Activated CD4-positive, alpha-beta T cell treated with anti-CD3 and anti-CD28 coated beads, Interleukin-2, amount 10 ng/mL, durations not matched to agents 24 days and 14 days (primary cell): ENCODE measurements at places on chromosomes 11 and 22. TPM values are rescaled to one million over a fixed set of nuclear protein-coding genes. Genes with fewer than 3 reads are reported as not detected.

DNA sequence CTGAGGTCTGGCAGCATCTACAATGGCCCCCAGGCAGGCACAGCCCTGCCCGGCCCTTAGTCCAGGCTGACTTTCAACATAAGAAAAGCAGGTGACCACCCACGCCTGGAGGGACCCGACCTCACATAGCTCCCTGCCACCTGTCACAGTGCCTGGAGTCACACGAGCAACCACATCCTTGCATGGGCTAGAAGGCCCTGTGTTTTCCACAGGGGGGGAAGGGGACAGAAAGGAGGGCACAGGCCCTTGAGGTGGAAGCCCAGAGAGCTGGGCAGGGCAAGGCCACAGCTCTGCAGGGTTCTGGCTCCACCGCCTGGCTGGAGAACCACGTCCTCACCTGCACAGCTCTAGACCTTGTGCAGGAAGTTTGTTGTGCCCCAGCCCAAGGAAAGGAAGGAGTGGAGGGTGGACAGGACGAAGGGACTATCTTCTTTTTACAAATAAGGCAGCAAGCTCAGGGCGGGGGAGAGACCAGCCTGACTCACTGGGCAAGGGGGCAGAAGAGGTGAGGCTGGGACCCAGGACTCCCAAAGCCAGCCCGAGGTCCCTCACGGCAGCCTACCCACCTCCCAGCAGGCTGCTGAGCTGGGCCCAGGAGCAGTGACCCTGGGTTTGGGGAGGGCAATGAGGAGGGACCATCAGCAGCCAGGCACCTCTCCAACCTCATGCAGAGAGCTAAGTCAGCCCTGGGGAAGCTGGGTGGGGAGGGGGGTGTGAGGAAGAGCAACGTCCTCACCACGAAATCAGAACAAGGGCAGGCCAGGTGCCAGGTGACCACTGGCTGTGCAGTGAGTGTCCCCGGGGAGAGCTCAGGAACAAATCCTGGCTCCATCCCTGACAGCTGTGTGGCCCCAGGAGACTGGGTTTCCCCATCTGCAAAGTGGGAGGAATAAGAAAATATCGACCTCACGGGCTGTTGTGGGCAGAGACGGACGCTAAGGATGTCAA is 4.3 kb downstream of the C1QTNF6 start:
- no peak overlapping the region for H3K27ac ChIP-seq
- peaks cover 29% of the 10 kb centered on the region for H3K4me1 ChIP-seq
- H3K36me3 ChIP-seq: no peaks in the 10 kb centered on the region
- H3K27me3 ChIP-seq: no peaks in the 10 kb centered on the region

ADORA2A gene
- total RNA-seq: 34.9 and 36.2 TPM in 2 replicates

DNA sequence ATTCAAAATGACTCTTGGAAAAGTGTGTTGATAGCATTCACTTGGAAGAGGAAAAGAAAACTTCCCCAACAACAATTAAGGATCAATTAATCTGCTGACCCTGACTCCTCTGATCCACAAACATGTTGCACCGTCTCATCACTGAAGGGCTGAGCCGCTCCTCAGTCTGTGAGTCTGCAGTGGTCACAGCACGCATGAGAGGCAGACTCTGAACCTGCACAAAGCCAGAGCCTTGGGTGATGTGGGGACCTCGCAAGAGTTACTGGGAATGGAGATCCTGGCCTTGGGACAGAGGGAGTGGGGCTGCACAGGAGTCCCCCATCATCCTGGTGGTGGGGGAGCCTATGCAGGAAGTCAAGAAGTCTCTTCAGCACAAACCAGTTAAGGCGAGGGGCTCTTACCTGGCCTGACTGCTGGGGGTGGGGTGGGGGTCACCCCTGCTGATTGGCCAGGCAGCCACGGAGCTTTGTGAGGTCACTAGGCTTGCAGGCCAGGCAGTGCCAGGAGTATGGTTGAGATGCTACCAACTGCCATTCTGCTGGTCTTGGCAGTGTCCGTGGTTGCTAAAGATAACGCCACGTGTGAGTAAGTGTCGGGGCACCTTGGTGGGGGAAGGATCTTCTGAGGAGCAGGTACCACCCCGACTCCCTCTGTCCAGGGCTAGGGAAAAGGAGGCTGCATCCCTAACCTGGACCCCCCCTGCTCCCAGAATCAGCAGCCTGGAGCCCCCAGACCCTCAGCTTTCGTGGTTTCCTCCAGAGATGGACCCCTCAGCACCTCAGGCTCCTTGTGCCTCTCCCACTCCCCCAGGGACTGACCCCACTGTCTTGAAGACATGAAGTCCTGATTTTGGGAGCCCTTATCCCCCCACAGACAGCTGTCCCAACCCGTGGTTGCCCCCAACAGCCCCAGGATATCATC is at the start of gene ACR:
TSS of gene ACR (plus strand) at position 477 of the 921 bp plus-strand sequence. CDS start at position 509, 32 bp downstream.
- no peak within 1 kb of the TSS for H3K4me3 ChIP-seq
- H3K4me1 ChIP-seq: no peaks in the 10 kb centered on the region
- DNase-seq: no peak
- H3K27ac ChIP-seq: no peak within 1 kb of the TSS
- no peaks in the 10 kb centered on the region for H3K36me3 ChIP-seq

DNA sequence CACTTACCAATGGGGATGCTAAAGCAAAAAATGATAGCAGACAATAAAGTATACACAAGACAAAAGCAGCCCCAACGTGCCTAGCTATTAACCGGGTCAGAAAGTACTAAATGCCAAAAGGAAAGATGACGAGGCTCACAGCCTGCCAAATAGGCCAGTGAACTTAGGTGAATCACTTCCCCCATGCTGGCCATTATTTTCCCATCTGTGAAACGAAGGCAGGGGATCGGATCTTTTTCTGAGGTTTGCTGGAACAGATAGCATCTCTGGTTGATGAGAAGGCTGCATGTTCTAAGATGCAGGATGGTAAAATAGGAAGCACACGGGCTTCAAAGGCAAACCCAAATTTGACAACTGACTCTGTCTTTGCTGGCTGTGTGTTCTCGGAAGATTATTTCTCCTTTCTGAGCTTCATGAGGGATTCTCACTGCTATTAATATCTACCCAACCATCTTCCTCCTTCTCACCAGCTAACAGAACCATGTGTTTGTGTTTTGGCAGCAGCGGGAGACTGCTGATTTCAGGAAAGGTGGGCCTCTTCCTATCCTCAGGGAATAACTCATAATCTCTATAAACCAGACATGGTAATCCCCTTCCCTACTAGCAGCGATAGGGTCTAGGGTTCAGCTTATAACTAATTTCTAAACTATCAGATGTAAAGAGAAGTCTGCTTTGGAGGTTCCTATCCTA is 390.7 kb downstream of the LARGE1 start:
- H3K4me3 ChIP-seq: no peak overlapping the region
- DNase-seq: no peak
- no peak overlapping the region for H3K27ac ChIP-seq
- H3K36me3 ChIP-seq: no peaks in the 10 kb centered on the region

DNA sequence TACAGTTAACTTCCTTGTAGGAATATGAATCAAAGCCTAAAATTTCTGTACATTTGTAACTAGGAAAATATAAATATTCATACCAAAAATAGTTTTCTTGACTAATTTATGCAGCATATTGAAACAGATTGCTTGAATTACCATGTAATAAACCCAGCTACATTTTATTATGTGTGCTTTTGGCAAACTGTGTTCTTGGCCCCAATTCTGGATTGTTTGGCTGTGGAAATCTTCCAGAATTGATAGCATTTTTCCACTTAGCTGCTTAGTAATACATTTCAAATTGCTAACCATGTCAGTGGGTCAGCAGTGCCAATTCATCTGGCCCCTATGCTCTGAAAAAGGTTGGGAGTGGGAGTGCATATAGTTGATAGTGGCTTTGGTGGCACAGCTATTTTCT is 32.3 kb downstream of the PDHX start:
- no peaks in the 10 kb centered on the region for H3K27me3 ChIP-seq
- peaks cover 6% of the 10 kb centered on the region for H3K4me1 ChIP-seq
- no peak overlapping the region for H3K27ac ChIP-seq
- H3K4me3 ChIP-seq: no peak overlapping the region
- DNase-seq: no peak

PRR33 gene
- total RNA-seq: not detected in 2 replicates

DNA sequence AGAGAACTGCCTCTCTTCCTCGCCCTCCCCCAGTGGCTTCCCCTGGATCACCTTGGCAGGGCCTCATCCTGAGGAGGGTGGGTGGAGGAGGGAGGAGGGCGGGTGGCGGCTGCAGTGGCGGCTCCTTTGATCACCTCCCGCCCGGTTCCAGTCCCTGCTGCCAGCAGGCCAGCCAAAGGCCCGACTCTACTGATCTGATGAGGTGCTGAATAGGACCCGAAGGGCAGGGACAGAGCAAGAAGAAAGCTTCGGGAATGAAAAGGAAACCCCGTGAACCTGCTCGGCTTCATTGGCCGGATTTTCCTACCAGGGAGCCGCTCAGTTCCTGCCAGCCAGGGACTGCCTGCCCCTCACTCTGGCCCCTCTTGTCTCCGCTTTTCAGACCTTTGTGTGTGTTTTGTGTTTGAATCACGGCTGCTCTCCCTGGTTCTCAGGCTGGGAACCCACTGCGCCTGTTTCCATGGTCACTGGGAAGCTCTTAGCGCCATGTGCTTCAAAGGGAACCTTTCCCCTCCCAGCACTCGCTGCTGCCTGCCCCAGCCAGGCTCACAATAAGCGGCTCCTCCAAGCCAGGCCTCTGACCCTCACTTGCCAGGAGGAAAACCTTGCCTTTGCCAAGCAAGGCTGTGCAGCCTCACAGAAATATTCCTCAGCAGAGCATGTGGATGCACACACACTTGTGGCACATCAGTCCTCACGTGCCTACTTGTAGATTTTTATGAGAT is 56.8 kb downstream of the C22orf31 start:
- DNase-seq: no peak
- H3K4me3 ChIP-seq: no peak overlapping the region
- H3K27ac ChIP-seq: no peak overlapping the region
- H3K4me1 ChIP-seq: no peaks in the 10 kb centered on the region

LBHD1 gene
- 21.5 and 23.0 TPM in 2 replicates for total RNA-seq

DNA sequence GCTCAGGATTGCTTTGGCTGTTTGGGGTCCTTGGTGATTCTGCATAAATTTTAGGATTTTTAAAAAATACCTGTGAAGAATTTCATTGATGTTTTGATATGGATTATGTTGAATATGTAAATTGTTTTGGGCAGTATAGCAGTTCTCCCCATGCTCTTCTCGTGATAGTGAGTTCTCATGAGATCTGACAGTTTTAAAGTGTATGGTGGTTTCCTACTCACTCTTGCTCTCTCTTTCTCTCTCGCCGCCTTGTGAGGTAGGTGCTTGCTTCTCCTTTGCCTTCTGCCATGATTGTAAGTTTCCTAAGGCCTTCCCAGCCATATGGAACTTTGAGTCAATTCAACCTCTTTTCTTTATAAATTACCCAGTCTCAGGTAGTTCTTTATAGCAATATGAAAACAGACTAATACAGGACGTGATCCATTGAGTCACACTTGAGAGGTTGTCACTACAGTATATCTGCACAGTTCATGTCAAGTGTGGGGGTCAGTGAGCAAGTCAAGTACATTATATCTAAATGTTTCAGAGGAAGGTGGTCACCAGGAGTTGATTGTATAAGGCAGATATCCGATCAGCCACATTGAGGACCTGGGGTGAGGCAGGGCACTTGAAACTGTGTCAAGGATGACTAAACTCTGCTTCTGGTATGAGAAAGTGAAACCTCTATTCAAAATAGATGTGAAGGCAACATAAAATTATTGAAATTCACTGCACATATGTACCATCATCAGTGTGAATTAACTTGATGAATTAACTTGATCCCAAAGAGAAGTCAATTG is 70.7 kb upstream of the CCDC179 start:
- DNase-seq: no peak
- H3K4me1 ChIP-seq: no peaks in the 10 kb centered on the region
- H3K4me3 ChIP-seq: no peak overlapping the region
- H3K27me3 ChIP-seq: no peaks in the 10 kb centered on the region

DNA sequence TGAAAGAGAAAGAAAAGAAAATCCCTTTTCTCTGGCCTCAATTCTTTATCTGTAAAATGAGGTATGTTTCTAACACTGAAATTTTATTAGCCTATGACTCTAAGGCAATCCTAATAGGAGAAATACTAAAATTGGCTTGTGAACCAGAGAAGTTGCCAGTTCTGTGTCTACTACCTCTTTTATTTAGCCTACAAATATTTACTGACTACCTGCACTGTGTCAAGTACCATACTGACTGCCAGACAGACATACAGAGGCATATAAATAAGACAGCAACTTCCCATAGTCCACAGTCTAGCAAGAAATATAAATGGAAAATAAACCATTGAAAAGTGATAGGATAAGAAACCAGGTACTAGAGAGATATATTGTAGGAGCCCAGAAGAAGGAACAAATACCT is 2.4 kb upstream of the SOX6 start:
- no peaks in the 10 kb centered on the region for H3K36me3 ChIP-seq
- DNase-seq: no peak
- no peaks in the 10 kb centered on the region for H3K4me1 ChIP-seq
- no peak overlapping the region for H3K27ac ChIP-seq

PDE2A gene
- 0.33 and 0.43 TPM in 2 replicates for total RNA-seq

GRCh38 chr11:120125024-120125423 is 12.9 kb downstream of the TRIM29 start:
- no peak overlapping the region for H3K27ac ChIP-seq
- DNase-seq: no peak
- H3K4me1 ChIP-seq: no peaks in the 10 kb centered on the region
- H3K36me3 ChIP-seq: no peaks in the 10 kb centered on the region
- H3K4me3 ChIP-seq: no peak overlapping the region

BLID gene
- not detected in 2 replicates for total RNA-seq

DNA sequence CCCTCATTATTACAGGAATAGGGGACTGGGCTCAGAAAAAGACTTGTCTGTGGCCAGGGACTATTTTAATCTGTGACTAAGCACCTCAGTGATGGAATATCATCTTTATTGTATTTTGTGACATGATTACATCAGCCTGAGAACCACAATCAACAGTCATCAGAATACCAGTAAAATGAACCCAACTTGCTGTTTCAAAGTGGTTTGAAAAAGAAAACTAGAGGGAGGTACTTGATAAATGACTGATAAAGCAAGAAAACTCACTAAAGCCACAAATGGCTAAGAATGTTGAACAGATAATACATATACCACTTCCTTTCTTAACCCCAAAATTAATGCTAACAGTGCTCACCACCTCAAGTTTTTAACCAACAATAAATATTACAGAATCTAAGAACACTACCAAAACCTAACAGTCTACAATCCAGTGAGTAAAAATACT is 155.7 kb downstream of the ATG16L2 start:
- no peaks in the 10 kb centered on the region for H3K27me3 ChIP-seq
- H3K36me3 ChIP-seq: peaks cover 40% of the 10 kb centered on the region
- peak; percentile 68 for DNase-seq
- H3K27ac ChIP-seq: peak overlapping the region; percentile 27

- no peak overlapping the region for H3K27ac ChIP-seq
- peak; percentile 43 for DNase-seq
- no peak overlapping the region for H3K4me3 ChIP-seq
These were observed 88.2 kb downstream of the CWC15 start for GRCh38 chr11:94885133-94885532.
